Putamen (tissue), 1 donor: ENCODE measurements at places on chromosomes 13 and 19.
A peak's percentile ranks its signal among the peaks of the same experiment; 100 is the strongest.

GRCh38 chr19:14115756-14116155 lies 1.8 kb downstream of the PRKACA start:
- DNase-seq, result no peak

DNA sequence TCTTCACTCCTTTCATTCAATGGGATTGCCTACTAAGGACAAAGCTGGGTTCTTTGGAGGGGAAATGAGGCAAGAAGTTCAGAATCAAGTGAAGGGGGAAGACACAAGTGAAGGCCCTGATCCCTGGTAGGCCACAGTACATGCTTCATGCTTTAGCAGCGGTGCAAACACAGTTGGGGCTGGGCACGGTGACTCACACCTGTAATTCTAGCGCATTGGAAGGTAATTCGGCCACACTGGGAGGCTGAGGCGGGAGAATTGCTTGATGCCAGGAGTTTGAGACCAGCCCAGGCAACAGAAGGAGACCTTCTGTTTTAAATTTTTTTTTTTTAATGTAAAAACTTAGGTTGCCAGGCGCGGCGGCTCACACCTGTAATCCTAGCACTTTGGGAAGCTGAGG lies 23.4 kb upstream of the GATAD2A start:
- no peak for DNase-seq

GRCh38 chr19:58356766-58357480 lies 3.6 kb upstream of the A1BG start:
- no peak for DNase-seq

DNA sequence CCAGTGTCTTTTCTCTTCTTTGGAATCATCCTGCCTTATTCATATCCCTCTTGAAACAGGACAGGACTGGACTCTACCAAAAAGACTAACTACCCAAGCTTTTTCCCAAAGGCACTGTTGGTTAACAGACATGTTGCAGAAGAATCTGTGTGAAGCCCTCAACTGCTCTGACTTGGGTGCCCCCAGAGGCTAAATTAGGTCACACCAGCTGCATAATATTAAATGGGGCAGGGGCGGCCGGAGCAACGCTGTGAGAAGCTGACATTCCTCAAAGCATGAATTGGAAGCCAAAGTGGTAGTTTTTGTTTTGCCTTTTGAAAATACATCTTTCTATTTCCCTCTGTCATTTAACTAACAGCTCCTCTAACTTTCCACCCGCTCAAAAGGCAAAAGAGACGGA lies 185.9 kb downstream of the LHFPL6 start:
- no peak for DNase-seq

DNA sequence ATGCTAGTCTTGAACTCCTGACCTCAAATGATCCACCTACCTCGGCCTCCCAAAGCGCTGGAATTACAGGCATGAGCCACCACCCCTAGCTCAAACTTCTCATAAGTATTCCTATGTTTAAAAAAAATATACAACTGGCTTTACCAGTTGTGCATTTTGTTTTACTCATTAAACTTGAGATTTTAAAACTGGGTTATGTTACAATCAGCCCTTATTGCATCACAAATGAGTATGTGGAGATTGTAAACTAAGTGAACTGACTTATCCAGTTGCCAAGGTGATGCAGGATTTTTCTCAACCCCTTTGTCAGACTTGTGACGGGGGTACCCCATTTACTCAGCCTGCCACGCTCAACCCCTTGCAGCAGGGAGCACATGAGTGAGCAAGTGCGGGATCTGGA lies 14.4 kb upstream of the GTF2F2 start:
- no peak for DNase-seq

GRCh38 chr13:26442541-26442940 lies 114.9 kb upstream of the WASF3 start:
- no peak for DNase-seq

DNA sequence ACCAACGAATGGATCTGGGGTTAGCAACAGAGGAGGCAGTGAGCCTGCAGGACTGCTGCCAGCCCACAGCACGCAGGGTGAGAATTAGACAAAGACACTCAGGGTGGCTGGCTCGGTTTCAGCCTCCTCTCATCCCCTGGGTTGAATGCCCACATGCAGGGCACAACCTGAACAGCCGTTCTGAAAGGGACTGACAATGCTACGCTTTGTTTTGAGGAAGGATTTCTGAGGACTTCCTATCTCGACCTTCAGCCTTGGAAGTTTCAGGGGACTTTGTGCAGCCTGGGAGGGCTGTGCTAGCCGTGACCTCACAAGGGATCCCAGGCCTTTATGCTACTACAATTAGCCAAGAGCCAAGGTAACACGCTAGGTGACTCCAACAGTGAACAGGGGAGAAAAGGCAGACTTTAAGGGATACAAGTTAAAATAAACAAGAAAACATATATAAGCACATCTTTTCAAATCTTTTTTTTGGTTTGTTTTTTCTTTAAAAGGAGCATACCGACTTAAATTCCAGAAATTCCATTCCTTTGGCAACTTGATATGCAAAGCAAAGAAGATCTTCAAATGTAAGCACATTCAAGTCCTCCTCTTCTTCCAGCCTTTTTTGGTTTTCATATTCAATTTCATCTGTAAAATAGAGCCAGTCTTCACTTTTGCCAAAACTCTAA lies 34.5 kb upstream of the URAD start:
- no peak for DNase-seq

DNA sequence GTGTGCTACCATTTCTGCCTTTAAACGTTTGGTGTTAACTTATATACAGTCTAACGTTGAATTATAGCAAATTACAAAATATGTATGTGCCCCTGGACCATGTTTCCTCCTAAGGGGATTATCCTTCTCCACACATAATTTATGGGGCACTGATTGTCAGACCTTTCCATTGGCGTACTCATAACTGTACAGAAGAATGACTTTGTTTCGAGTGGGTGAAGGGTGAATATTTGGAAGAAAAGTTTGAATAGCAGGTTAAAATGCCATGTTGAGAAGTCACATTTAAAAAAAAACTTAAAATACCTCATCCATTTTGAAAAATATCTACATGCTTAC lies 58.8 kb downstream of the SLC10A2 start:
- no peak for DNase-seq

DNA sequence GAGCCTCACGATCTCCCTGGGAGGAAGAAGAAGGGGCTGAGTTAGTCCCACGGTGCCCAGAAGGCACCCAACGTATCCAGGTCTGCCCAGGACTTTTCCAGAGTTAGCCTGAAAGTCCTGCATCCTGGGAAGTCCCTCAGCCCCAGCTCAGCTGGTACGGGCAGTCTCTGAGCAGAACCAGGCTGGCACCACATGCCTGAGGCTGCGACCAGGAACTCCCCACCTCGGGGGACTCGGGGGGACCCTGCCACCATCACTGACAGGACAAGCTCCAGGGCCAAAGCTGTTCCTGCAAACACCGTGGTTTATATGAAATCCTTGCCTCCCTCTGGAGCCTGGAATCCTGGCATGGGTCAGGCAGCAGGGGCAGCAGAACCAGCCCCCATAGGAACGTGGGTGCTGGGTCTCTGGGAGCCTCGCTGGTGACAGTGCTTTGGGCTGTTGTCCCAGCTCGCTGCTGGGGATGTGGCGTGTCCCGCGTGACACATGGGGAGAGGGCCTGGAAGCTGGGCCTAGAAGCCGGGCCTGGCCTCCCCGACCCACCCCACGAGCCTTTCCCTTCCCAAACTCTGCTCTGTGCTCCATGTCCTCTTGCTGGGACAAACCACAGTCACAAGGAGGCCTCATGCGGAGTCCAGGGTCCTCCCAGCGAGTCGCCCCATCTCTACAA lies 55.5 kb downstream of the GNG7 start:
- DNase-seq, result no peak

GRCh38 chr13:102897371-102898138 lies 51.7 kb downstream of the ERCC5 start:
- DNase-seq, result no peak

- no peak for DNase-seq
These were observed 282.0 kb downstream of the DNAJC15 start for GRCh38 chr13:43305416-43305815.

DNA sequence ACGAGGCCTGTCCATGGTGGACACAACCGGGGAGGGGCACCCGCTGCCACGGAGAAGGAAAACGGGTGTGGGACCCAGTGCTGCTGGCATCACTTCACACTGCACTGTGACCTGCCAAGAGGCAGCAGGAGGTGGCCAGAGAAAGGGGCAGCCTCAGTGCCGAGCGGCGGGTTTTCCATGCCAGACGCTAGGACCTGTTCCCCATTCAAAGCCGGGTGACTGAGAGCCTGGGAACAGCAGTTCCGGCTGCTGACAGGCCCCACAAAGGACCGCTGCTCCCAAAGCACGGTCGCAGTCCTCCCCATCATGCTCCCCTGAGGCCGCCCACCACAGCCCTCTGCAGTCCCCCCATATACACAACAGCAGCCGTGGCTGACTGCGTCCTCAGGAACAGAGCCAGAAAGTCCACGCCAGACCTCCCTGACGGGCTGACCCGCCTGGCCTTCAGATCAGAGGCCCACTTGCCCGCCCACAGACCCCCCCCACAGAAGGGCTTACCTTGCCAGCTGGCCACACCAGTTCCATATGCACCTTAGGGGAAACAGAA lies 5.4 kb downstream of the AKAP8 start:
- DNase-seq, result no peak

- no peak for DNase-seq
These were observed 275.2 kb upstream of the EDNRB start for GRCh38 chr13:78193846-78194245.

DNA sequence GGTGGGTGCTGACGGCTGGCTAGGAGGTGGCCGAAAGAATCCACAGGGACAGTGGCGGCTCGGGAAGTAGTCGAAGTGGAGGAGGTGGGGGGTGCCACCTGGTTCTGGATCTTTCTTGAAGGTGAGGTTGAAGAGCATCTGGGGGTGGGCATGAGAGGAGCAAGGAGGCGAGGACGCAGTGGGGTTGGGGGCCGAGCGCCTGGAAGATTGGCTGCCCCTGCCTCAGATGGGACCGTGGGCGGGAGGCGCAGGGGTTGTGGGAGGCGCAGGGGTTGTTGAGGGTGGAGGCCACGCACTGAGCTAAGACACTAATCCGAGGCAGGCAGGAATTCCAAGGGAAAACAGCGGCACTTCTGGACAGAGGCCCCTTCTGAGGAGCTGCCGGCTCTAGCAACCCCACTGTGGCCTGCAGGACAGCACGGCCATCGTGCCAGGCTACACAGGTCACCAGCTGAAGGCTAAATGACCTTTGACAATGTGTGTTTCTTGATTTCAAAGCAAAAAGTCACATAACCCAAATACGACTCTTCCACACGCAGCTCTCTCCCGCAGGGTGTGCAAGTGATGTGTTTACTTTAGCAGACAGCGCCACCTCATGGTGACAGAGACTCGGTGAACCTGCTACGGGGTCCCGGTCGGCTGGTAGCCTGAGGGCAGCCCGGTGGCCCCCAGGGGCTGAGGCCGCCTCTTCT lies 44.1 kb upstream of the RANBP3 start:
- peak; percentile 57 for DNase-seq

DNA sequence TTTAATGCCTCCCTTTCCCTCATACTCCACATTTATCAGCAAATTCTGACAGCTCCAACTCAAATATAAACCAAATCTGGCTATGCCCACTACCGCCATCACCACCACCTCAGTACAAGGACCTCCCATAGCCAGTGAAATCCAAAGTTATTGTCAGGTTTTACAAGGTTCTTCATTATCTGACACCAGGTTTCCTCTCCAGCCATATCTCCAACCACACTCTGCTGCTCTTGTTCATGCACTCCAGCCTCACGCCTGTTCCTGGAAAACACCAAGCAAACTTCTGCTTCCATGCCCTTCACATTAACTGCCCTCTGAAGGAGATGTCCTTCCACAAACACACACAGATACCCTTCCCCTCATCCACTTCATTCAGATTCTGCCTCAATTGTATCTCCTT lies 102.2 kb upstream of the MIR17HG start:
- no peak for DNase-seq

DNA sequence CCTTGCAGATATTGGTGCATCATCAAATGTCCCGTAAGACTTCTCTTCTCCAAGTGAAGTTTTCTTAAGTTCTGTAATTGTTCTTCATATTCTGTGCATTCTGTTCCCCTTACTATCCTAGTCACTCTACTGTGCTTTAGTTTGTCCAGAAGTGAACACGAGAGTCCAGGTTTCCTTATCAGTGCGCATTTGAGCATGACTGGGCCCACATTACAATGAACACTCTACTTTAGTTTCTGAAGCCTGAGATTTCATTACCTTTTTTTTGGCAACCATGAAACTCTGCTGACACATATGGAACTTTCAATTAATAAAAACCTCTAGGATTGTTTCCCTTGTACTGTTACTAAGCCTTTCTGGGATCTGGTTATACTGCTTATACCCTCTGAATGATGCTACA lies 270.0 kb downstream of the KCNRG start:
- no peak for DNase-seq

DNA sequence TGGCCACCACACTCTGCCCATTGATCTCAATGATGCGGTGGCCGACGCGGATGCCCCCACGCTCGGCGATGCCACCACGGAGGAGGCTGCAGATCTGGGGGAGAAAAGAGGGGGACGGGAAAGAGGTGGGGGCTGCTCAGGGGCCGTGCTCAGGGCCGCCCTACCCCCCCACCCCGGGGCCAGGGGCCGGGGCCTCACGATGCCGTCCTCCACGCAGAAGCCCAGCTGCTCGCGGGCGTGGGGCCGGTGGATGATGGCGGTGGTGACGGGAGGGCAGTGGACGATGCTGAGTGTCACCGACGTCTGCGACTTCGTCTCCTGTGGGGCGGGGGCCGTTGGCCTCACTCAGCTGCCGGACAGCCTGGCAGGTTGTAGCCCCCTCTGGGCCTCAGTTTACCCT lies 10.3 kb downstream of the APBA3 start:
- no peak for DNase-seq

DNA sequence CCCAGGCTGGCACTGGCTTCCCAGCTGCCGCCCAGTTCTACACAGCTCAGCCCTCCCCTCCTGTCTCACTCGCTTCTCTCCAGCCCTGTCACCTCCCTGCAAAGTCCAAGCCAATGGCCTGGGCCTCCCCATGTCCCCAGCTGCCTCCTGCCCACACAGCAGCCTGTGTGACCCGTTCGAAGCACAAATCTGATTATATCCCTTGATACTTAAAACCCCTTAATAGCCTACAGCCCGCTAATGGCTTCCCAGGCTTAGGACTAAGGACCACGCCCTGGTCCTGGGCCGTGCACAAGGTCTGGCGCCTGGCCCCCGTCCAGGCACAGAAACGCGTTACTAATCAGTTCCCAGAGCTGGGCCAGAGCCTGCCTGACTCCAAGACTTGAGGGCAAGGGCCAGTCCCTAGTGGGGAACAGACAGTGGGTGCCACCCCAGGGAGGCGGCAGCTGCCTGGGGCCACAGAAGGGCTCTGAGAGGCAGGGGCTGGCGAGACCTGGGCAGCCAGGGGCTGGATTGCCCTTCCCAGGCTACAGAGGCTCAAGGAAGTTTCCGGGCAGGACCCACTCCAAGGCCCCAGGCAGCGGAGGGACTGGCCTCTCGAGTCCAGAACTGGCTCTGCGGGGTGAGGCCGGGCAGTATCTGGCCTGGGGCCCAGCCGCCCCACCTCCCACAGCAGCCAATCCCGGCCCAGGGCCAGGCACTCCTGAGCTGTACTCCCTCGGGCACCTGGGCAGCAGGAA lies 10.4 kb downstream of the XAB2 start:
- DNase-seq, result no peak
